Activated CD4-positive, alpha-beta T cell treated with anti-CD3 and anti-CD28 coated beads, Interleukin-2, amount 50 U/mL, for 16 hours (primary cell): ENCODE measurements at places on chromosomes 3 and 15.

DNA sequence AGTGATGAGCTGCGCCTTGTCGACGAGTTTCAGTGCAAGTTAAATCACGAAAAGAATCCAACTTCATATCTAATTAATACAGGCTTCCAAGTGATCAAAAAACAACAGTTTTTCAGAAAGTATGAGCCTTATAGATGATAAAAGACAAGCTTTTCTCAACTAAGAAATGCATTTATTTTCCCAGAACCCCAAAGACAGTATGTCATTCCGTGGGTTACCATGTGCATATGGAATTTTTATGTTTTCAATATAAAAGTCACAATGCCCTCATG lies 442.8 kb downstream of the MAGI1 start:
- no peak for DNase-seq

GRCh38 chr3:16178628-16178988 lies 4.1 kb downstream of the GALNT15 start:
- no peak for DNase-seq

DNA sequence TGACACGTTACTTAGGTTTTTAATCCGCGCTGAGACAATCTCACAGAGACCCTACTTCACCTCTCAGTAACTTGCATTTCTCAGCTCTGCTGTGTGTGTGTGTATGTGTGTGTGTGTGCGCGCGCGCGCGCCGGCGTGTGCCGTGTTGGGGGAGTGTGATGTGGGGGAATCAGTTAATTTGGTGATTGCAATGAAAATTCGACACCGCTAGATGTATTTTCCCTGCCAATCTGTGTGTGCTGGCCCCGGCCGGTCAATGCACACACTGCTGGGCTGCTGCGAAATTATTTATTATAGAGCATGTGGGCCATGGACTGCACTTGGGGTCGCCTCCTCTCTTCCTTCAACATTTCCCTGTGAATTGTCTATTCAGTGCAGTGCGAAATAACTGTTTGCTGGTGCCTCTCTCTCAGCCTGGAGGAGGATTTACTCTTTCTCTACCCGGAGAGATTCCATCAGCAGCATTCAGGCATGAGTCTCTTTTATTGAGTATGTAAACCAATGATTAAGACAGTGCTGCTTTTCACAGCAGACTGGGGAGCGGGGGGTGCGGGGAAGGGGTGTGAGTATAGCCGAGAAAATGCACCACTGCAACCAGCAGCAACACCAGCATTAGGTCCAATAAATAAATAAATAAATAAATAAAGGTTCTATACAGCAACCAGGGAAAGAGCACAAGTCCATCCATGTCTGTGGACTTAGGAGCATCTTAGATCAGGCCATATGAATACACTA lies 2.9 kb downstream of the CADM2 start:
- no peak for DNase-seq

DNA sequence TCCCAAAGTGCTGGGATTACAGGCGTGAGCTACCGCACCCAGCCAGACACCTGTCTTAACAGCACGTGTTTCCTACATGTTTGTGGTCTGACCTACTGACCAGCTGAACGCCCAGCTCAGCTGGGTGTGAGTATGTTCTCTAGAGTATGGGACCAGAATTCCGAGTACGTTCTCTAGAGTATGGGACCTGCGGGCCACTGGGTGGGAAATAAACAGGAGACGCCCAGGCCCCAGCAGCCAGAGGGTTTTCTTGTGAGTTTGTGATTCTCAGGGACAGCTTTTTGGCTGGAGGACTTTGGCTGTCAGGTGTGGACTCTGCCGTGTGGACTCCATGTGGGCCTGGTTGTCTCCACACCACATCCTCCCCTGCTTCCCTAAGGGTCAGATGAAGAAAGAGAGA lies 87.3 kb downstream of the CHRD start:
- DNase-seq = no peak

GRCh38 chr3:196219194-196219969 lies 3.0 kb downstream of the SLC51A start:
- peak; percentile 71 for DNase-seq

DNA sequence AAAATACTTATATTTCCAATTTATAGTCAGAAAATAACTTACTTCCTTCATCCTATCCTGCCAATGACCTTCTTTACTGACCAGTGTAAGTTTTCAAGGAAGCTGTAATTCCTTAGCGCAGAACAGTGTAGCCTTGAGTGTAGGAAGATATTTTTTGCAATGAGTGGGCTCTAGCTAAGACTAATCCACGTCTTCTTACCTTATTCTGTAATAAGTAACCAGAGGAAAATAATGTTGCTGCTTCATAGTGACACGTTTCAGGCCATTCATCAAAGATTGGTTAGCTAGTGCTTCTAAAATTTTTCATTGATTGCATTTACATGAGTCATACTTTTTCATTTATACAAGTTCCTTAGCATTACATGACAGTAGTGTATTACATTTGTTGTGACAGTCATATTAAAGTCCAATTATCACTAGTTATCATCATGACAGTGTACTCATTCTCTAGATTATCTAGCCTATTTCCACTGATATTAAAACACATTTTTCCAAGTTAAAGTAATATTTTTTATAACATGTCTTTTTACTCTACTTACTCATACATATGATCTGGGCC lies 403.8 kb upstream of the EPHA3 start:
- DNase-seq = no peak

- no peak for DNase-seq
These were observed 124.7 kb downstream of the RPL22L1 start for GRCh38 chr3:170745211-170745718.

DNA sequence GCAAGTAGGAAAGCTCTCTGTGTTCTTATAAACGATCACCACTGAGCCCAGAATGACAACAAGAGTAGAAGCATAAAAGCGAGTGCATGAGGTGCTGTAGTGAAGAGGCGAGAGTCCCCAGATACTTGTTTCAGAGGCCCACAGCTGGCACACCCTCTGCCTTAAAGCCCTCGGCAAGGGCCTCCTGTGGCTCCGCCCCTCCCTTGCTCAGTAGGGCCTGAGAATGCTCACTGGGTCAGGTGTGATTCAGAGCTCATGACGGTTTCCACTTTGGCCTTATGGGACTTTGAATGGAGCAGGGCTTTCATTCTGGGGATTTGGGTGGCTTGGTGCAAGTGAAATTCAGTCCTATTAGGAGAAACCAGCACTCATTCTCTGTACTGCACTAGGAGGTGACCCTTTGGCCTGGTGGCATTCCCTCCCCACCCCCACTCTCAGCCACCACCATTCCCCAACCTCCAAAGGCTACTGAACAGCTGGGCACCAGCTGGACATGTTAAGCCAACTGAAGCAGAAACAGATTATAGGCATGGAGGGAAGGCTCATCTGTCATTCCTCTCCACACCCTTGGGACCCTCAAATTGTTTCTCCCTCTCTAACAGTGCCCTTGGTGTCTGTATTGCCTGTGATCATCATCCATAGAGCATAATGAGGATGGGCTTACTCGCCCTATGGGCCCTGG lies 109.6 kb upstream of the CTDSPL start:
- no peak for DNase-seq
